Activated T-cell treated with anti-CD3 and anti-CD28 coated beads, Interleukin-2, amount 50 U/mL, for 72 hours (primary cell): ENCODE measurements at places on chromosomes 7 and 10. TPM values are rescaled to one million over a fixed set of nuclear protein-coding genes. Genes with fewer than 3 reads are reported as not detected.

Gene ZNF680
- total RNA-seq = 15.8 TPM

Gene HECW1
- total RNA-seq = not detected

DNA sequence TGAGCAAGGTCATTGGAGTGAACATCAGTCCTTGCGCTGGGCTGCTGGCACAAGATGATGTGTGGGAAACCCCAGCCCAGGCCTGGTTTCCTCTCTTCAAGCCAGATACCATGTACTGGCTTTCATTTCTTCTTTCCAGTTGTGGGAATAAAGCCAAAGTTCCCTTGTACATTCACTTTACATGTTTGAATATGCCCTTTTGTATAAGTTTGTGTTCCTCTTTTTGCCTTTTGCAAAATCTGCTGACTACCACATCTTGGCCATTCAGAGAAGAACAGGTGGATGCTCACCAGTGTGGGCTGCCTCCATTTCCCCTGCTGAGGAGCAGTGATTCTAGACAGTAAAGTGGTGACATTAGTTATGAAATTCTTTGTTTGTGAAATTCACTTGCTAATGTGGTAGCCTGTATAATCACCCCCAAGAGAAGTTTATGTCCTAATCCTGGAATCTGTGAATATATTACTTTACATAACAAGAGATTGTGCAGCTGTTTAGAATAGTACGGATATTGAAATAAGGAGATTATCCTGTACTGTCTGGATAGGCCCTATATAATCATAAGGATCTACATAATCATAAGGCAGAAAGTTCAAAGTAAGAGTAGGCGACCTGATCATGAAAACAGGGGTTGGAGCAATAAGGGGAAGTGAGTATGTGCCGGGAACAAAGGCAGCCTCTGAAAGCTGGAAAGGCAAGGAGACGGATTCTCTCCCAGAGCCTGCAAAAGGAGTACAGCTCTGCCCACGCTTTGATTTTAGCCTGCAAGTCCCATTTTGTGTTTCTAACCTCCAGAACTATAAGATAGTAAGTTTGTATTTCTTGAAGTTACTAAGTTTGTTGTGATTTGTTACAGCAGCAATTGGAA, 18.8 kb upstream of the AOAH start:
- H3K27ac ChIP-seq = no peak overlapping the region
- peaks cover 35% of the 10 kb centered on the region for H3K4me1 ChIP-seq
- H3K27me3 ChIP-seq = no peaks in the 10 kb centered on the region
- no peak for DNase-seq

GRCh38 chr7:77923419-77923818, 124.8 kb downstream of the PHTF2 start:
- no peak overlapping the region for H3K27ac ChIP-seq
- H3K27me3 ChIP-seq = no peaks in the 10 kb centered on the region
- no peak overlapping the region for H3K4me3 ChIP-seq
- no peak for DNase-seq
- peaks cover 10% of the 10 kb centered on the region for H3K4me1 ChIP-seq

- no peak for DNase-seq
- no peaks in the 10 kb centered on the region for H3K27me3 ChIP-seq
- no peak overlapping the region for H3K4me3 ChIP-seq
- peaks cover 15% of the 10 kb centered on the region for H3K4me1 ChIP-seq
- no peak overlapping the region for H3K27ac ChIP-seq
Observed at GRCh38 chr7:1741246-1741645, 71.2 kb downstream of the ELFN1 start.

DNA sequence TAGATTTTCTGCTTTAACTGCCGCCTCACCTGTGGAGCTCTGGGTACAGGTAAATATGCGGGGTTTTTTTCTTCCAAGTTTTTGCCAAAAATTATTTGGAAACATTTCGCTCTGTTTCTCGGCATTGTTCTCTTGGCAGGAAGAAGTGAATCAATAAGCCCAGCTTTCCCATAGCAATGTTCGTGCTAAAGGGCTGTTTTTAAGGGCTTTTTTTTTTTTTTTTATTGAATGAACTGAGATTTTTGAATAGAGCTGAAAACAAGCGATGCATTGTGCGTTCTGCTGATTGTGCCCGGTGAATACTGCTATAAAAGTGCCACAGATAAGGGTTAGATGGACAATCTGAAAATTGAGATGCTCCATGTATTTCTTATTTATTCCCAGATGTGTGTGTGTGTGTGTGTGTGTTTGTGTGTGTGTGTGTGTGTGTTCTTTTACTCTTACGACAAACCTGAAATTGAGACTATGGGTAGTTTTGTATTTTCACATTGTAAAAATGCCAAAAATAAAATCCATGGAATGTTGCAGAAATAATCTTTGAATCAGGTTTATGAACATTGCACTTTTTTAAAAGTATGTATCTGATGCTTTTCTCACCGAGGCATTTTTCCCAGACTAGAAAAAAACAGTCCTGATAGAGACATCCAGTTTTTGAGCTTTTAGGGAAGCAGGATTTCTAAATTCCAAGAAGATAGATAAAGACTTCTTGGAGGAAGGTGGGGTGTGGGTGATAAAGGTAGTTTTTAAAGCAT, 30.5 kb downstream of the KIAA1217 start:
- H3K4me1 ChIP-seq = no peaks in the 10 kb centered on the region
- DNase-seq = no peak
- peaks cover 23% of the 10 kb centered on the region for H3K27me3 ChIP-seq
- no peak overlapping the region for H3K4me3 ChIP-seq
- no peak overlapping the region for H3K27ac ChIP-seq

DNA sequence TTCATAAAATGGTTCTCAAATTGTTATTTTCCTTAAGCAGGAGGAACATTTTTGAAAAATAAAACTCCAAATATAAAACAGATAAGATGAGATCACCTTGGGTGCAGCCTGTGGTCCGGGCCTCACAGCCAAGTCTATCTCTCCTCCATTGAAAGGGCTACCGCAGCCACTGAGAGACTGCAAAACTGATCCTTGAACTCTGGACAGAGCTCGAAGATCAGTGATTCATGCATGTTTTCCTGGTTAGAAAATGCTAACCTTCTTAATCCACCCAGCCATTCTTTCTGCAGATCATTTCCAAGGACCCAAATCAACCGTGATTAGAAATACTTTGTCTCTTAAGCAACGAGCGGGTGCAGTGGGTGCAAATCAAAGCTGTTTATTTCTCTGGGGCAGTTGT, 378.8 kb downstream of the PLXDC2 start:
- H3K27me3 ChIP-seq = no peaks in the 10 kb centered on the region
- H3K27ac ChIP-seq = no peak overlapping the region
- H3K4me1 ChIP-seq = no peaks in the 10 kb centered on the region
- DNase-seq = no peak

GRCh38 chr7:5064391-5065106, 18.9 kb downstream of the RBAK start:
- H3K4me1 ChIP-seq = no peaks in the 10 kb centered on the region
- DNase-seq = no peak
- no peak overlapping the region for H3K4me3 ChIP-seq
- peaks cover 56% of the 10 kb centered on the region for H3K36me3 ChIP-seq

- no peaks in the 10 kb centered on the region for H3K36me3 ChIP-seq
- H3K4me1 ChIP-seq = peaks cover 10% of the 10 kb centered on the region
- no peak overlapping the region for H3K4me3 ChIP-seq
- peak overlapping the region; percentile 39 for H3K27ac ChIP-seq
Observed at GRCh38 chr10:87987206-87987605, 123.8 kb downstream of the PTEN start.

DNA sequence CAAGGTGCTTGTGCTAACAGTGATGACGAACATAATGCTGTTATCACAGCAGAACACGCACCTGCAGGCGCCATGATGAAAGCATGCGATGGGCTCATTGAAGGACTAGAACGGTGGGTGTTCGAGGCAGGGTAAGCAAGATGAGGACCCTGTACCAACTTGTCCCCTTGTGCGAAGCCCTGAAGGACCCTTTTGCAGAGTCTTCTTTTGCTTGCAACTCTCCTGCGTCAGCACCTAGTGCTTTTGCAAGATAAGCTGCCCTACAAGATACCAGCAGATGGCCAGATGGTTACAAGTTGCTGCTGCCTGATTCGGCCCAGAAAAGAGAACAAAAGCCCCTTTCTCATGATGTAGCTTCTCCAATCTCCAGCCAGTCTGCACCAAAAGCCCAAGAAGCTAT, 4.2 kb upstream of the IL15RA start:
- no peak for DNase-seq
- no peak overlapping the region for H3K27ac ChIP-seq
- no peaks in the 10 kb centered on the region for H3K4me1 ChIP-seq
- H3K4me3 ChIP-seq = no peak overlapping the region
- no peaks in the 10 kb centered on the region for H3K36me3 ChIP-seq
